Suprapubic skin (tissue), 4 donors: ENCODE measurements at places on chromosomes 3 and 15.

- no peak for DNase-seq
Observed at GRCh38 chr15:92077353-92078085, 224.0 kb downstream of the SLCO3A1 start.

DNA sequence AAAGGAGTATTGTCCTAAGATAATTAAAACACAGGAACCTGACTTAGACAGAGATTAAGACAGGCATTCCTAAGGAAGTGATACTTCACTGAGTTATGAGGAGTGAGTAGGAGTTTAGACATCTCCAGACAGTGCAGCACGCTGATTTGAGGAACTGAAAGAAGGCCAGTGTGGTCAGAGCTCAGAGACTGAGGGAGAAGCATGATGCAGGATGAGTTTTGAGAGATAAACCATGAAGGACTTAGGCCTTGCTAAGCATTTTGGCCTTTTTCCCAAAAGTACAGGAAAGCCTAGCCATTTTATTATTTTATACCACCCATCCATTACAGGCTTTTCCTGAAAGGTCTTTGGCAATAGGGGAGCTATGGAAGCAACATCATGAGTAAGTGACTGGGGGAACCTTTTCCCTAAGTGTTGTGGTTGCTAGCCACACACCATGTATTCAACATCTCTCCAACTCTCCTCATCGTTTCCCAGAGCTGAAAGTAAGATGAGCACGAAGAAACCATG lies 375.6 kb upstream of the TPRG1 start:
- no peak for DNase-seq

GRCh38 chr3:111724694-111725093 lies 129.5 kb upstream of the ZBED2 start:
- no peak for DNase-seq

- DNase-seq = no peak
Observed at GRCh38 chr3:148797795-148798194, 29.8 kb upstream of the CPB1 start.

GRCh38 chr3:120157681-120158080 lies 63.4 kb upstream of the GSK3B start:
- DNase-seq = no peak

DNA sequence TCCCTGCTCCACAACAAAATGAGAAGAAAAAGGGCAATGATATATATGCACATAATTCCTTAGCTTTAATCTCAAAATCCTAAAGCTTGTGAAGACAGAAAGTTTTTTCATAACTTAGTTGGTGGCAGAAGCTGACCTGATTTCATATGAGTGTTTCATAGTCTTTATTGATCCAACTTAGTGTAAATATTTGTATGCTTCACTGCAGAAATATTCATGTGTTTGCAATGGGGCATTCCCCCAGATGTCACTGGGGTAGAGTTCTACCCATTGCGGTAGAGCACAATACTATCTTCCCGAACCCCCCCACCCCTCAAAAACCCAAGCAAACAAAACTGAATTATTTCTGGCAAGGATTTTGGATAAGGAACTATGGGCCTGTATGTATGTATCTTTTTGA lies 221.2 kb downstream of the THRB start:
- no peak for DNase-seq

DNA sequence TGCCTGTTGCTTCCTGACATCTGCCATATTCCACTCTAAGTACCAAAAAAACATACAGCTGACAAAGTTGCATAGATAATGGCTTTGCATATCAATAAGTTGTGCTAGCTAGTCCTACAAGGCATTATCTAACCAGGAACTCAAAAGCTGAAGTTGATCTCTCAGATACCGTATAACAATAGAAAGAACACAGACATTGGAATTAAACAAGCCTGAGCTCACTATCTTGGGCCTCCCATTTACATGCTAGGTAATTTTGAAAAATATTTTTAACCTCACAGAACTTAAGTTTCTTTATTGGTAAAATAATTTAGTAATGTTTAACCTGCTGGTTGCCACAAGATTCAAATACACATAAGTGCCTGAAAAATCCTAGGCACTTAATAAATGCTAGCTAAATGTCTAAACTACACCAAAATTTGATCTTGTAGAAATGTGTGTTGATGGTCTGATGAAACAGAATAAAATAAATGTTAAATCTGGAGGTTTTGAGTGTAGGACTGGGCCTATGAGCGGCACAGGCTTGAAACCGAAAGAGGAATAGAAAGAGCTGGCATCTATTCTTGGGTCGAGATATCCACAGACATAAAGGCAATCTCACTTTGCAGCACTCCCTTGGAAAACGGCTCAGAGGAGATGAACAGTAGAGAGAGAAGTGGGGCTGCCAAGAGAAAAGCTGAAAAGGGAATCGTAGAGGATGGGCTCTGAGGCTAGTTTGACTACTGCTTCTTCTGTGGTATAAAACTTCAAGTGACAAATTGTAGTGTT lies 29.9 kb upstream of the TTC14 start:
- no peak for DNase-seq

DNA sequence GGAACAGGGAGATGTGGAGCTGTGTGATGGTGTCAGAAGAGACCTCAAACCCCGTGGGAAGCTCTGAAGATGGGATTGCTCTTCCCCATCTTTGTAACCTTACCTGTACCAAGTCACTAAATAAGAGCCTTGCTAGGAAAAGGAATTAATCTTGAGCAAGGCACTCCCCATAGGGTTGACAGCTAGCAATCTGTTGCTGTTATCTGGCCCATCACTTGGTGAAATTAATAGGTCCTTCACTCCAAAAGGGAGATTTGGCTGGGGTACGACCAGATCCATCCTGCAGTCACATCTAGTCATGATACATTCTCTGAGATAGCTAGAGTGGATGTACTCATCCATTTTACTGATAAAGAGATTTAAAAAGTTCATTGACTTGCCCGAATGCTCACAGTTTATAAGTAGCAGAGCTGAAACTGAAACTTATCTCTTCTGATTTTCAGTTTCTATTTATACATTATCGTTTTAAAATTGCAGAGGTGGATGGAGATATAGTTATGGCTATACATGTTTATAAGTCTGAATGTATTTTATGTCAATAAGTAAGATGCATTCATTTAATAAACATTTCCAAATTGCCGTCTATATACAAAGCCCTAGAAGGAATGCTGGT lies 299.1 kb upstream of the MCTP2 start:
- no peak for DNase-seq

GRCh38 chr3:18900994-18901393 lies 247.3 kb upstream of the KCNH8 start:
- no peak for DNase-seq

- DNase-seq = no peak
Observed at GRCh38 chr15:29825227-29825626, 3.0 kb upstream of the TJP1 start.

- no peak for DNase-seq
Observed at GRCh38 chr15:92941668-92942067, 41.5 kb downstream of the CHD2 start.

- DNase-seq = no peak
Observed at GRCh38 chr3:172148702-172149565, 109.6 kb downstream of the FNDC3B start.

- DNase-seq = no peak
Observed at GRCh38 chr3:58557491-58557890, 19.7 kb downstream of the FAM107A start.
